ENCODE measurements at places on chromosomes 5 and 9.

- DNase-seq = no peak
These were observed 186.2 kb downstream of the PLK2 start for GRCh38 chr5:58273711-58274110.

DNA sequence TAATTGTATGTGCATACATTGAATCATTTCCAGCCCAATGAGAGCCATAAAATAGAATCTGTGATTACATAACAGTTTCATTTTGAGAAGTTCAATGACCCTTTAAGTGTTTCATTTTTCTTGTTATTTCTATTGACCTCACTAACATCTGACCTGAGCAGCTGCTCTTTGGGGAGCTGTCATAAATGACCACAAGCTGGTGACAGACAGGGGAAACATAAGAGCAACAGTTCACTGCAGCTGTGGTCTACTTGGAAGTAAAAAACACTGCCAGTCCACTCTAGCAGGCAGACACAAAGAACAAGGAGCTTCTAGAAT, 265.4 kb downstream of the DTWD2 start:
- DNase-seq = no peak

DNA sequence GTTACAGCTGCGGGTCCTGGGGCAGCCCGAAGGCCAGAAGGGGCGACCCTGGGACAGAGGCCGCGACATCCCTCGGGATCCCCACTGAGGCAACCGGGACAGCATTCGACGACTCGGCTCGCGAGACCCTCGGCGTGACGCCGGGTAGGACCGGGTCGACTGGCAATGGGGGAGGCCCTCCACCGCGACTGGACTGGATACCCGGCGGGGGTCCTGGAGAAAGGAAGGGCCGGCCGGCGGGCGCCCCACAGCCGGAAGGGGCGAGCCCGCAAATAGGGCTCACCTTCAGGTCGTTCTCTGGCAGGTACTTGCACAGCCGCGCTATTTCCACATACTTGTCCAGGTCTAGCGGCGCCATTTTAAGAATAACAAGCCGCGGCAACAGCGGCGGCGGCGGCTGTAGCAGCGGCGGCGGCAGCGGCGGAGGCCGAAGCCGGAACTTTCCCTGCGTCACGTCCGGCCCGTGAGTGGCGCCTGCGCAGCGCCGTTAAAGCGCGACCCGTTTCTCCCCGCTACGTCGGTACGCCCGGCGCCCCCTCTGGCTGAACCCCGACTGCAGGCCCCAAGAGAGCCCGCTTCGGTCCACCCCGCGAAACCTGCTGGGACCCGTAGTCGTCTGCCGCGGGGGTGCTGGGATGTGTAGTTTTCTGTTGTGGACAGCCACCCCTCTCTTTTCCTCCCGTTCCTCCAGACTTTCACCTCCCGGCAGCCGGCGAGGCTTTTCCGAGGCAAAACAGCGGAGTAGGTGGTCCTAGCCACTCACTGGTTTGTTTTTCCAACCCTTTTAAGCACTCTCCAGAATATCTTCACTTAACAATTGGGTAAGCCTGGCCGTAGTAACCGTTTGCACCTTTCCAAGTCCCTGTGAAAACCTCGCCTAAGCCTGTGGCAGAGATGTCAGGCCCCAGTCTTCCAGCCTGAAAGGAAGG, at the start of gene PPP6C:
PPP6C (minus strand) TSS at position 443 of the 929 bp plus-strand sequence; CDS start at position 358, 85 bp downstream.
- peak; percentile 97 for DNase-seq

DNA sequence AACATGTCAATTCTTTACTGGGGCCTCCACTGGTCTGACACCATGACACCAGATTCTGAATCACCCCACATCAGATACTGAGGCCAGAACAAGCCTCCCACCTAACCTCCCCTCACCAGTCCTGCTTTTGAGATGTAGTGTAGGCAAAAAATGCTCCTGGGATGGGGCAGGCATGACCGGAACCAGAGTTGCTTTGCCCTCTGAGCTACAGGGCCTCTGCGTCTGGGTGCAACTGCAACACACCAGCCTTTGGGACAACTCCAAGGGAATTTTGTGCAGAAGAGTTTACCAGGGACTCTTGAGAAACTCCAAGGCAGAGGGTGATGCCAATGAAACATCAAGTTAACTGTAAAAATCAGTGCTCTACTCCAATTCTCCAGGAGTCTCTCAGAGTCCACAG, 79.4 kb downstream of the SIL1 start:
- DNase-seq = no peak

GRCh38 chr9:126684965-126685465, 71.3 kb downstream of the LMX1B start:
- DNase-seq = no peak

GRCh38 chr9:98175028-98175569, 17.3 kb downstream of the CORO2A start:
- DNase-seq = no peak

DNA sequence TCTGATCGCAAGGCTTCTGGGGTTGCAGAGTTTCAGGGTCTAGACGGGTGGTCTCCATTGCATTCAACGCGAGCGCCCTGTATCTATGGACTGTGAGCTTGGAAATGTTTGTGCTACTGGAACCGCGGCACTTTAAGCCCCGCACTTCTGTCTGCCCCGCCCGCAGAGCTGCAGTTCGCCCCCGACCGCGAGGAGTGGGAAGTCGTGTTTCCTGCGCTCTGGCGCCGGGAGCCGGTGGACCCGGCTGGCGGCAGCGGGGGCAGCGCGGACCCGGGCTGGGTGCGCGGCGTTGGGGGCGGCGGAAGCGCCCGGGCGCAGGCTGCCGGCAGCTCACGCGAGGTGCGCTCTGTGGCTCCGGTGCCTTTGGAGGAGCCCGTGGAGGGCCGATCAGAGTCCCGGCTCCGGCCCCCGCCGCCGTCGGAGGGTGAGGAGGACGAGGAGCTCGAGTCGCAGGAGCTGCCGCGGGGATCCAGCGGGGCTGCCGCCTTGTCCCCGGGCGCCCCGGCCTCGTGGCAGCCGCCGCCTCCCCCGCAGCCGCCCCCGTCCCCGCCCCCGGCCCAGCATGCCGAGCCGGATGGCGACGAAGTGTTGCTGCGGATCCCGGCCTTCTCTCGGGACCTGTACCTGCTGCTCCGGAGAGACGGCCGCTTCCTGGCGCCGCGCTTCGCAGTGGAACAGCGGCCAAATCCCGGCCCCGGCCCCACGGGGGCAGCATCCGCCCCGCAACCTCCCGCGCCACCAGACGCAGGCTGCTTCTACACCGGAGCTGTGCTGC, 1.0 kb downstream of the ADAMTS19 start:
- peak; percentile 41 for DNase-seq
